Stimulated activated CD4-positive, alpha-beta T cell treated with anti-CD3 and anti-CD28 coated beads, Interleukin-4, amount 100 ng/mL, for 4 hours (primary cell): ENCODE measurements at places on chromosomes 11 and 22.

GRCh38 chr11:14812757-14813156 is 79.3 kb downstream of the CYP2R1 start:
- no peak for DNase-seq

DNA sequence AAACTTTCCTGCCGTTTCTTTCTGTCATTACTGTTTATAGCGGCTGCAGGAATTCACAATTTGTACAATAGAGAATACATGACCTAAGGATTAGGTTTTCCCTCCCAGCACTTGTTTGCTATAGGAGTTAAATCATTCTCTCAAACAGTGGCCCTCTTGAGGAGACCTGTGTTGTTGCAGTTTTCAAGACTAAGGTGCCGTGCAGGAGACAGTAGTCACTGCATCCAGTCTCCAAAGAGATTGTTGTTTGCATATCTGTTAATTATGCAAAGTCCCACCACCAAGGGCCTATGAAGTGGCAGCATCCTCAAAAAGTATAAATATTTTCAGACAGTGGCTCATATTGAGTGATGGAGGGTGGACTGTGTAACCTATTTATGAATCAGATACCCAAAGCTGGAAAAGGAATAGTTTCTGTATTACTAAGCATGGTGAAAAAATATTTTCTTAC is 2.3 kb downstream of the PRSS23 start:
- no peak for DNase-seq

GRCh38 chr22:50190941-50191741 is 5.4 kb downstream of the TRABD start:
- DNase-seq, result peak; percentile 74

- no peak for DNase-seq
Measured at GRCh38 chr22:43698403-43698802, 113.7 kb downstream of the EFCAB6 start.
